ENCODE measurements at places on chromosomes 11 and 22.

GRCh38 chr22:50016308-50016987 is 3.9 kb upstream of the IL17REL start:
- DNase-seq: no peak

DNA sequence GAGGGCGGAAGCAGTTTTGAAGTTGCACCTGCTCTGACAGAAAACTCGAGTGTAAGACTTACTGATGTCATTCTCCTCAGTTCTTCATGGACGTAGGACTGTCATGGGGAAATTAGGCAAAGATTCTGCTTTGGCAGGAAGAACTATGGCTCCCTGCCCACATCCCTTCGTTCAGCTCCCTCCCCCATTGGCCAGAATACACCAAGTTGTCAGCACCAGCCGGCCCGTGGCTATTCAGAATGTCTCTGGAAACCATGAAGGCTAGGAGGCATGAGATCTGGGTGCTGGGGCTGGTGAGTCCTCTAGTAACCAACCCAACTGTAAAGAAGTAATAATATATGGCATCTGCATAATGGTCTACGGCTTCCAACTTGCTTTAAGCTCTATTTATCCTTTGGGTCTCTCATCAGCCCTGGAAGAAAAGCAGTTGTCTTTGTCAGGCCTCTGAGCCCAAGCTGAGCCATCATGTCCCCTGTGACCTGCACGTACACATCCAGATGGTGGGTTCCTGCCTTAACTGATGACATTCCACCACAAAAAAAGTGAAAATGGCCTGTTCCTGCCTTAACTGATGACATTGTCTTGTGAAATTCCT is 74.1 kb downstream of the PIWIL4 start:
- no peak for DNase-seq

DNA sequence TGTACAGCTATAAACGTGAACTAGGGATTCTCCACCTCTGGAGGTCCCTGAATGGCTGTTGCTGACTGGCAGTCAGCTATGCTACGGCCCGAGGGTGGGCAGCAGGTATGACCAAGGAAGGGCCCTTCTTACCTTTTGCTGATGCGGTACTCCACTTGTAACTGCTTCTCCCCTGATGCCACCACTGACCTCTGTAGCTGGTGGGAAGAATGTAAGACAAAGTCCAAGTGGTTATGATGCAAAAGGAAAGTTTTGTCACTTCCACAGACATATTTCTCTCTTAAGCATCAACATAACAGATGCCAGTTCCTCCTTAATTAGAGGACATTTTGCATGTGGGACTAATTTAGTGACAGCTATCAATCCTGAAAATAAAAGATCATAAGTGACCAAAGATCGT is 32.2 kb downstream of the P4HA3 start:
- no peak for DNase-seq

GRCh38 chr11:74221816-74222215 is 50.7 kb downstream of the PPME1 start:
- no peak for DNase-seq

DNA sequence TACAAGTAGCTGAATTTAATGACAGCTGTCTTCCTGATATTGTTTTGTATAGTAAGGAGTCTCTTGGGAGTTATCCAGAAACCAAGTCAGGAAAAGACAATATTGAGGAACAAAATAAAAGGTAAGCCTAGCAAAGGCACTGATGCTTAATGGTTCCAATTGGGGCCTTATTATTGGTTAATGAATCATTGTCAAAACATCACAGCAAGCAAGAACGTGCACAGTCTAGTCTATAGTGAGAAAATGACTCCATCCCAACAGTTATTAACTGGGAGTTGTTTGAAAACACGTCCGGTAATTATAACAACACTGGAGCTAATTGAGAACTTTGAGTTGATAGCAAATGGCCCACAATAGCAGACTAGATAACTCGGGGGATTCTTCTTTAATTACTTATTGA is 17.7 kb downstream of the BSX start:
- DNase-seq: no peak

- no peak for DNase-seq
Measured at GRCh38 chr11:55714982-55715888, 53.2 kb downstream of the OR4C6 start.

GRCh38 chr22:25656724-25657123 is 85.3 kb upstream of the MYO18B start:
- DNase-seq: no peak

All from hematopoietic multipotent progenitor cell (in vitro differentiated cells).